Brain pericyte (primary cell): ENCODE measurements at places on chromosomes 7 and 10.

GRCh38 chr7:28071570-28071969, 109.0 kb downstream of the JAZF1 start:
- no peak for DNase-seq

DNA sequence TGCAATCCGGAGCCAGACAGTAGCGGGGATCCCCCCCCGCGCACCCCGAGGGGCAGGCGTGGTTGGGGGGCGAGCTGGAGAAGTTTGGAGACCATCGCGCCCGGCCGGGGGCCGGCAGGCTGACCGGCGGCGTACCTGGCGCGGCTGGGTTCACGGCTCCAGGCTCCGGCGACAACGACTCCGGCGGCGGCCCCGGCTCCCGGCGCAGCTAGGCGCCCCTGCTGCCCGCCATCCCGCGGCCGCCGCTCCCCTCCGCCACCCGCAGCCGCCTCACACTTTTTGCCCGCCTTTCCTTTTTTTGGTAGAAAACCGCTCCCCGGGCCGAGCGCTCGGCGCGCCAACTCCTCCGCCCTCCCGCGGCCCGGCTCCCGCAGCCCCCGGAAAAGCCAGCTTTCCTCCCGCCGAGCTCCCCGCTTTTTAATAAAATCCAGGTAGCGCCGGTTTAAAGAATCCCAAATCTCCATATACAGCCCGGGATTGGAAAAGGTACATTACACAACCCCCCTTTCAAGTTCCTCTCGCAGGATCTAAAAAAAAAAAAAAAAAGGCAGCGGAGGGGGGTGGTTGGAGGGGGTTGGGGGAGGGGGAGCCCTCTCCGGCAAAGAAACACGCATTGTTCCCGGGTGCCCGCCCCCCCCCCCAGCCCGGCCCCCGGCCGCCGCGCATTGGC, at the start of gene TNRC18:
TSS of gene TNRC18 (minus strand) at position 529 of the 670 bp plus-strand sequence. CDS start 2,588 bp downstream, outside the sequence.
- DNase-seq, result no peak

DNA sequence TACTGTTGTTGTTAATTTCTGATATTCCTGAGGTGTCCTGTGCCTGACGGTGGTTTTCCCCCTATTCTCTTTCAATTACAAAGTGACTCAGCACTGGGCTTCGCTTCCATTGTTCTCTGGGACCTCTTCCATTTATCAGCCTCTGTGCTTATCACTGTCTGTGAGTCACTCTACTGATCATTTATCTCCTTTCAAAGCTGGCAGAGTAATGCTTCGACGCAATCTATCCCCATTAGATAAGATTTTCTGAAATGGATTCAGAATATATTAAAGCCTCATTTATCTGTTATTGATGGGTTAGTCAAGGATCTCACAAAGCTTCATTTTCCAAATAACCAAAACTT, 679.2 kb downstream of the SDK1 start:
- DNase-seq, result no peak

DNA sequence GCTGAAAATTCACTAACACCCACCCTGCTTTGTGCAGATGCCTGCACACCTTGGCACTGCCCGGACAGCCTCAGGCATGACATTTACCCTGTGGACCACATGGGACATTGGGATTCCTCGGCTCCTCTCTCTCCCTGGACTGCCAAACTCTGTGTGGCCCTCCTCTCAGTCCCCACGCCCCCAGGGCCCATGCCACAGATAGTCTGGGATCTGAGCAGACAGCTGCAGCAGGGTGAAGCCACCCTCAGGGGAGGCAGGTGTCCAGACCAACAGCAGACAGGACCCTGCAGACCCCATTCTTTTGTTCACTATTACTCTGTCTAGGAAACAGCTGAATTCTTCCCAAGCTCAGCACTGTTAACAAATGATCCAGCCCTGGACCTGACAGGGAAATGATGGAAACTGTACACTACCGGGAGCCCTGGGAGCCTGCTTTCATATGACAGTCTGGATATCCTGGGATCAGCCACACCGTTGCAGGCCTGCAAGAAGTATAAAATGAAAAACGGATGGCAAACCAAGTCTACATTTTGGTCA, 83.4 kb downstream of the VOPP1 start:
- no peak for DNase-seq

DNA sequence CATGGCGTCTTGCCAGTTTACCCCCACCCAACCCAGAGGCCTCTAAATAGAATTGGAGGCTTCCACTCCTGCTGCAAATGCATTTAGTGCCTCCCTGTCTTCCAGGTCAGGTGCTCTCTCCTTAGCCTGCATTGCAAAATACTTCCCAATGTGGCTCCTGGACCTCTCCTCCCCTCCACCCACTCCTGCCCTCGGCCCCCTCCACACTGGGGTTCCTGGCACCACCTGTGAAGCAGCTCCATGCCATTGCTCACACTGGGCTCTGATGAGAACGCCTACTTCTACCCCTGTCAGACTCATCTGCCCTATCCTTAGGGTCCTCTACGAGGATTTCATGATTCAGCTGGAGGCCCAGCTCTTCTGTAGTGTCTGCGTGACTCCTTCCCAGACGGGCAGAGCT, 37.4 kb downstream of the C10orf120 start:
- DNase-seq, result no peak

DNA sequence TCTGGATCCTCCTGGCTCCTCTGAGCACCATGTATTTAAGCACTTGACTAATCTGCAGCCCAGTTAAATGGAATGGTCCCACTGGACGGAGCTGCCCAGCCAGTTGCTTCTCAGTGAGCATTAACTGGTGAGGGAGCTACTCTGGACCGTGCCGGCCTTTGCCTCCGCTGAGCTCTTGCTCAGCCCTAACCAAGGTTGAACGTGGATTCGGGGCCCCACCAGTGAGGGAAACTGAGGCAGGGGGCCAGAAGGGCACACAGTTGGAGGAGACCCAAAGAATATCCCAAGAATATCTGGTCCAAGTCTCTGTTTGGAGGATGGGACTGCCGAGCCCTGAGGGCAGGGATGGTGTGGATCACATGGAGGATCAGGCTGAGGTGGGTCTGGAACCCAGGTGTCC, 13.7 kb downstream of the ADCYAP1R1 start:
- DNase-seq, result no peak

DNA sequence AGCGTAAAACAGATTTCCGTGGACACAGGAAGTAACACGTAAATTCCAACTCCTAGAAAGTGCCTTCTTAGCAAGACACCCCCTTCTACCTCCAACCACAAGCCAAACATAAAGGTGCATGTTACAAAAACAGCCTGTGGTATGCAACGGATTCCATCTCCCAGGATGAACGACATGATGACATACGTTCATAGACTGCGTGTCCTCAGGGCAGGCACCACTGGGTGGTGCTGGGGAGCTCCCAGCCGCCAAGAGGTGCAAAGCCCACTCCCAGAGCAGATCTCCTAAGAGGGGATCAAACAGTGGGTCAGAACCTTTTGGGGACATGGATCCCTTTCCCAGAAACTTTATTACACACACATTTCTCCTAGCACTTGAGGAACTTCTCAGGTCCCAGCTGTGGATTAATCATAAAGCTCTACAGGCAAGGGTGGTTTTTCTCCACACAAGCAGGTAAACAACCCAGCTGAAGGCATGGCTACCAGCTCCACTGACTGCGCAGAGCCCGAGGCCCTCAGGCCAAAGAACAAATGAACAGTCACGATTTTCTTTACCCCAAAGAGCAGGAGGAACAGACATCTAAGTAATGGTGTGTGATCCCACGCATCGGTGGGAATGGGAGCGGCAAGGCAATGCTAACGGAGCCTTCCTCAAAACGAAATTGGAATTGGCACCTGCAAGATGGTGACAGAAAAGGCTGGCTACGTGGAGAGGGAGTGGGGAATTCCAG, 13.8 kb downstream of the PSAP start:
- no peak for DNase-seq

- DNase-seq, result no peak
Observed at GRCh38 chr10:89266721-89267453, 15.3 kb upstream of the LIPA start.

DNA sequence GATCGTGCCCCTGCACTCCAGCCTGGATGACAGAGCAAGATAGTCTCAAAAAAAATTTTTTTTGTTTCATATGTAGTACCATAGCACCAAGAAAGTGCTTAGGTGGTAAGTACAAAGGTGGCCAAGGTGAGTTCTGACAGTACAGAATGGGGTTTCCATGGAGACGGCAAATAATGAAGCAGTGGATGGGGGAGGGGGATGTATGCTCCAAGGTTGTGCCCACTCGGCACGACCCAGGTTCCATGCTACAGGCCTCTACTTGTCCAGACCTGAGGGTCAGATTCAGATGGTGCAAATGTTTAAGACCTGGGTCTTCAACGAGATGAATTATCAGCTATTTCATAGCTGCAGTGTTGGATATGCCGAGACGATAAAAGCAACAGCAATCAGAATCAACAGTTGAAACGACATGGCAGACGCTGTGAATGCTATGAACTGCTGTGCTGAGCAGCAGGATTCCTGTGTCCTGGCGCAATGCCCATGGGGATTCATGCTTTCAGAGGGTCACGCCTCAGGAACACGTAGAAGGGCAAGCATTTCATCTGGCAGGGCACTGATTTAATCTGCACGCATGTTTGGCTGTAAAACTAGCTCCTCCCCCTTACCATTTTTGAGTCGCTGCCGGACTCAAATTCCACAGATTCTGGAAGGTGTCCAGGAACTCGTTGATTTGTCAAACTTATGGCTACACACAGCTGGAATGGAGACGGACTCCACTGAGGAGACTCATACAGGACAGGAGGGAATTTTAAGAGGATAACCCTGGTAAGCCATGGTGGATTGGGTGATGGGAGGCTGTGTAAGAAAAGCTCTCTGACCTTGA, 256.5 kb downstream of the FRMD4A start:
- DNase-seq, result peak; percentile 76

- no peak for DNase-seq
Observed at GRCh38 chr10:122243550-122243949, 27.5 kb upstream of the BTBD16 start.

DNA sequence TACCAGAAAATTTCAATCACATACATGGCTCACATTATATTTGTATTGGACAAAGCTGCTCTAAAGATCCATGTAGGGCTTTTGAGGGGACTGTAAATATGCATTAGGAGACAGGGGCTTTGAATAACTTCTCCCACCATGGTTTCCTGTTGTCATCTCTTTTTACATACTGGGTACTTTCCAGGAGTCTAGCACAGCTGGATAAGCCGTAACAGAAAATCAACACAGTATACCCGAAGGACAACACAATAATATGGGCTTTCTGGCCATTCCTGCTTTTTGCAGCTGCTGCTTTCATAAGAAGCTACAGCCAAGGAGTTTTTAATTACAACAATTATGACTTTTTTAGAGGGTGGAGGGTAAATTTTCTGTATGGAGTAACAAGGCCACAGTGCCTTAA, 63.4 kb upstream of the SRPK2 start:
- no peak for DNase-seq

DNA sequence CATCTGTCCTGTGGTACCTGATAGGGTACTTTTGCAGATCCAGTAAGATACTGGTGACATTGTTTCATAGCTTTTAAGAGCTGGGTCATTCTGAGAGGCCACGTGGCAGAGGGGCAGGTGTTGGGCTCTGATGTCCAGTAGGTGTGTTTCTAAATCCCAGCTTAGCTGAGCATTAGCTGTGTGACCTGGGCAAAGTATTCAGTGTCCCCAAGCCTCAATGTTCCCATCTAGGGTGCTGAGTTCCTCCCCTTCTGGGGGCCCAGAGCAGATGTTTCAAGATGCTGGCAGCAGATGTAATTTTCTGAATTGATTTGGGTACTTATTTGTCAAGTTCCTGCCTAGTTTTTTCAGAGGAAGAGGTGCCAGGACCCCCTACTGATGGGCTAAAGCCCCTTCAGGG, 52.9 kb downstream of the NEURL1 start:
- DNase-seq, result no peak

DNA sequence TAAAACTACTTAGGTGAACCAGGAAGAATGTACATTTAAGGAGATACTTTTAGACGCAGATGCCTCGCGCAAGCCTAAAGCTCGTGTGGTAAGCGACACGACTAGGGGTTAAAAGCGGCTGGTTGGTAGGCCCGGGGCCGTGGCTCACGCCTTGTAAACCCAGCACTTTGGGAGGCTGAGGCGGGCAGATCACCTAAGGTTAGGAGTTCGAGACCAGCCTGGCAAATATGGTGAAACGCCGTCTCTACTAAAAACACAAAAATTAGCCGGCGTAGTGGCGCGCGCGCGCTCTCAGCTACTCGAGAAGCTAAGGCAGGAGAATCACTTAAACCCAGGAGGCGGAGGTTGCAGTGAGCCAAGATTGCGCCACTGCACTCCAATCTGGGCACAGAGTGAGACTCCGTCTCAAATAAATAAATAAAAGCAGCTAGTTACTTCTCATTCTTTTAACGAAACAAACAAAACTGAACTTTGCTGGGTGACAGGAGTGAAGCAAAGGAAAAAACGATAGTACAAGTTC, 879 bp downstream of the NUDT5 start:
- DNase-seq, result no peak

DNA sequence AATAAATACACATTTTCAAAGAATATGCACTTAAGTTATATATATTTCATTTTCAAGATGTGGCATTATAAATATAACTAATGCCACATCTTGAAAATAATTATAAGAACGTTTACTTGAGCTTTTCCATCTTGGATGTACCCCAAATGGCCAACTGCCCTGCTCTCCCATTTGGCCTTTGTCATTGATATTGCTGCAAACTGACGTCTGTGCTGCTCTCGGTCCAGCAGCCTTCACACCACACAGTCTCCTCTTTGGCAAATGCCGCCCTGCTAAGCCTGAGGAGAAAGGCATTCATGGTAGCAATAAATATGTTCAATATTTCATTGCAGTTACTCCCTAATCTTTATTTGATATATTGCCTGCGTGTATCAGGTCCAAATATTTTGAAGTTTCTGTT, 384.6 kb upstream of the ADARB2 start:
- DNase-seq, result no peak

DNA sequence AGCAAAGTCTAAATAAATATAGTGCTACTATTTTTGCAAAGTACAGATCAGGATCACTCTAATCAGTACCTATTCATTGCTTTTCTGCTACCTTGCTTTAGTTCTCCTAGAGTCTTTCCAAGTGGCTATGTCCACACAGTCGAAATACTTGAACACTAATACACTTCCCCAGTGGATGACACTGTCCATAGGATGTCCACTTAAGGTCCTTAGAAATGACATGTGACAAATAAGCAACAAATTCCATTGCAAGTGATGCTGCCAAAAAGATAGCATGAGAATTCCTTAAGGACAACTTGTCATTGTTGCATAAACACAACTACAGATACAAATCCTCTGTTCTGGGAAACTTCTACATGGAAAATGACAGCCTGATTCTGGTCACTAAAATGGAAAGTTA, 93.6 kb downstream of the ANK3 start:
- DNase-seq, result no peak

DNA sequence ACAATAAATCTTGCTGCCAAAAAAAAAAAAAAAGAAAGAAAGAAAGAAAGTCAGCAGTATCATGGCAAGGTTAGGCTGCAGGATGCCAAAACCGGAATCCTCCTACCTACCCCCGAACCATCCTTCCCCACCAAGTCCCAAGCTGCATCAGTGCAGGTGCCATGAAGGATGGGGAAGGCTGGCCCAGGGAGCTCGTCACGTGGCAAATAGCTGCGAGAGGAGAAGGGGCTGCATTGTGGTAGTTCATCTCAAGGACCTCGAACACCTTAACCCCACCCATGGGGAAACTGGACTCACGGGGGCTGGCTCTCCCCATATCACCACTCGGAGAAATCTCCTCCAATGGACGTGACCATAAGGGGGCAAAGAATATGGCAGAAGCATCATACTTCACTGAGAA, 86.2 kb downstream of the TACC2 start:
- DNase-seq, result no peak

GRCh38 chr10:75000748-75001321, 110.6 kb upstream of the SAMD8 start:
- no peak for DNase-seq

- DNase-seq, result no peak
Observed at GRCh38 chr7:159201722-159202330, 57.2 kb upstream of the VIPR2 start.
